ENCODE measurements at places on chromosomes 1 and 21.
A peak's percentile ranks its signal among the peaks of the same experiment; 100 is the strongest.

DNA sequence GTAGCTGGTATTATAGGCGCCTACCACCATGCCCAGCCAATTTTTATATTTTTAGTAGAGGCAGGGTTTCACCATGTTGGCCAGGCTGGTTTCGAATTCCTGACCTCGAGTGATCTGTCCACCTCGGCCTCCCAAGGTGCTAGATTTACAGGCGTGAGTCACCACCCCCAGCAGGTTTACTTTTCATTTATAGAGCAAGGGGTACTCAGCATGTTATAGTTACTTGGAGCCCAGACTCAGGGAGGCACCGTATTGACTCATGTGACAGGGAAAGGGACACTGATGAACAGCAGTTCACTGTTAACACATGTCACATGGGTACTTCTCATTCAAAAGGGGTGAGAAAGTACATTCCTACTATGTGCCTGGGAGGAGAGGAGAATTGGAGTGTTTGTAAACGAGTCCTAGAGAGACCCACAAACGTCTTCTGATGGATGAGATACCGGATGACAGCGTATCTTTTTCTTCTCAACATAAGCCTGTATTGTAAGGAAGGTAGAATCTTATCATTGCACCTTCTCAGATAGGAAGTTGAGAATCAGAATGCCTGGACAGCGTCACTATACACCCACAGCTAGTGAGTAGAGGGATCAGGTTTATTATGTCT, 510.0 kb downstream of the USP25 start:
- no peaks in the 10 kb centered on the region for H3K27me3 ChIP-seq
- no peak for DNase-seq
- no peaks in the 10 kb centered on the region for H3K4me1 ChIP-seq
- no peak overlapping the region for H3K27ac ChIP-seq
- H3K4me3 ChIP-seq, result no peak overlapping the region
- H3K36me3 ChIP-seq, result no peaks in the 10 kb centered on the region

DNA sequence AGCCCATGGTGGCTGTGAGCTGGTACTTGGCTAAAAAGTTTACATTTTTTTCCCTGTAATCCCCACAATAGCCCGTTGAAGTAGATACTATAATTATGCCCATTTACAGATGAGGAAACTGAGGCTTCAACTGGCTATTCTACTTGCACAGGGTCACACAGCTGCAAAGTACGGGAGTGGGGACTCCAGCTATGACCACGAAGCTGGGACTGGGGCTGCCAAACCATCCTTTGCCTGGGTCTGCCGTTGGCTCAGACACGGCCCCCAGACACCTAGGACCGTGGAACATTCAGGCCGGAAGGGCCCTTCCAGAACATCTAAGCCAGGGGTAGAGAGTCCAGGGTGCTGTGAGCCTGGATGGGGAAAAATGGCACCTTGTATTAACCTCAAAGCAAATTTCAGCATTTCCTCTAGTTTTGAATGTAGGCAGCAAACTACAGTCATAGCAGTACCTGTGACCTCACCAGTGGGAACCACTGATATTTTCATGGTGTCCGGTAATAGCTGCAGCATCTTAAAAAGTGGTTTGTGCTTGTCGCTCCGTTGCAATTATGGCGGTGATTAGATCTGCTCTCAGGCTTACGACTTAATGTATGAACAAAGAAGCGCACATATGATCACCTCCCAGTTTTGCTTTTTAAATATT, 4.3 kb downstream of the TP73 start:
- peaks cover 21% of the 10 kb centered on the region for H3K27me3 ChIP-seq
- peaks cover 15% of the 10 kb centered on the region for H3K4me1 ChIP-seq
- no peaks in the 10 kb centered on the region for H3K36me3 ChIP-seq
- no peak for DNase-seq
- H3K4me3 ChIP-seq, result no peak overlapping the region

GRCh38 chr21:45487891-45488600, 54.2 kb downstream of the SLC19A1 start:
- peaks cover 2% of the 10 kb centered on the region for H3K36me3 ChIP-seq
- no peak for DNase-seq
- no peaks in the 10 kb centered on the region for H3K4me1 ChIP-seq
- H3K27ac ChIP-seq, result no peak overlapping the region

- H3K27me3 ChIP-seq, result no peaks in the 10 kb centered on the region
- H3K4me3 ChIP-seq, result no peak overlapping the region
- DNase-seq, result no peak
- H3K27ac ChIP-seq, result peak overlapping the region; percentile 95
- H3K36me3 ChIP-seq, result no peaks in the 10 kb centered on the region
These were observed 1.2 kb upstream of the CPT2 start for GRCh38 chr1:53195246-53196016.

DNA sequence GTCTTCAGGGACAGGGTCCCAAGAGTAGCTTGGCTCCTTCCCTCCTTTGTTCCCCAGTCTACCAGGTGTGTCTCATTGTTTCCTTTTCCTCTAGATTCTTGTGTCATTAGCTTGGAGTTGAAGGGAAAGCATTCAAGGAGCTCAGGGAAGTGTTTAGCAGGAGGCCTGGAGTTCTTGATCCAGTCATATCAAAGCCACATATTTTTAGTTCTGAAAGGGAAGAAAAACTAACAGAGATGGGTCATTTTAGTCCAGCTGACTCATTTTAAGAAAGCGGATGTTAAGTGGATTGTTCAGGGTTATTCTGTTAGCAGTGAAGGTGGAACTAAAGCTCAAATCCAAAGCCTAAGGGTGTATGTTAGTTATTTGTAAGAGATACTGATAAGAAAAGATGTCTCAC, 721 bp downstream of the C1orf54 start:
- no peak for DNase-seq
- no peak overlapping the region for H3K4me3 ChIP-seq
- H3K27ac ChIP-seq, result no peak overlapping the region

DNA sequence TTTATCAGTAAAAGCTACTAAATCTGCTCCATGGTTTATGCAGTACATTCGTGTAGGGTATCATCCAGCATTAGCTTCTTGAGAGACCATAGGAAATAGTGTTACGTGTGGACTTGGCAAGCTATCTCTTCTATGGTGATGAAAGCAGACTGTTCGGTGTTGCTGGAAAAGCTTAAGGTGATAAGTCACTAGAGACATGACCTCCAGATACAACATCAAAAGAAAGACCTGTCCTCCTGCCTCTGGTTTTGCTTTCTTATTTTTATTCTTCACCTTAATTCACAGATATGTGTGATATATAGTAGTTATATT, 53.5 kb upstream of the S1PR1 start:
- H3K27me3 ChIP-seq, result no peaks in the 10 kb centered on the region
- H3K27ac ChIP-seq, result no peak overlapping the region
- no peak for DNase-seq
- H3K4me3 ChIP-seq, result no peak overlapping the region
- H3K4me1 ChIP-seq, result no peaks in the 10 kb centered on the region

- no peaks in the 10 kb centered on the region for H3K27me3 ChIP-seq
- DNase-seq, result no peak
- H3K4me3 ChIP-seq, result no peak overlapping the region
- H3K4me1 ChIP-seq, result no peaks in the 10 kb centered on the region
- H3K36me3 ChIP-seq, result no peaks in the 10 kb centered on the region
These were observed 89.4 kb downstream of the OMA1 start for GRCh38 chr1:58457023-58457635.

DNA sequence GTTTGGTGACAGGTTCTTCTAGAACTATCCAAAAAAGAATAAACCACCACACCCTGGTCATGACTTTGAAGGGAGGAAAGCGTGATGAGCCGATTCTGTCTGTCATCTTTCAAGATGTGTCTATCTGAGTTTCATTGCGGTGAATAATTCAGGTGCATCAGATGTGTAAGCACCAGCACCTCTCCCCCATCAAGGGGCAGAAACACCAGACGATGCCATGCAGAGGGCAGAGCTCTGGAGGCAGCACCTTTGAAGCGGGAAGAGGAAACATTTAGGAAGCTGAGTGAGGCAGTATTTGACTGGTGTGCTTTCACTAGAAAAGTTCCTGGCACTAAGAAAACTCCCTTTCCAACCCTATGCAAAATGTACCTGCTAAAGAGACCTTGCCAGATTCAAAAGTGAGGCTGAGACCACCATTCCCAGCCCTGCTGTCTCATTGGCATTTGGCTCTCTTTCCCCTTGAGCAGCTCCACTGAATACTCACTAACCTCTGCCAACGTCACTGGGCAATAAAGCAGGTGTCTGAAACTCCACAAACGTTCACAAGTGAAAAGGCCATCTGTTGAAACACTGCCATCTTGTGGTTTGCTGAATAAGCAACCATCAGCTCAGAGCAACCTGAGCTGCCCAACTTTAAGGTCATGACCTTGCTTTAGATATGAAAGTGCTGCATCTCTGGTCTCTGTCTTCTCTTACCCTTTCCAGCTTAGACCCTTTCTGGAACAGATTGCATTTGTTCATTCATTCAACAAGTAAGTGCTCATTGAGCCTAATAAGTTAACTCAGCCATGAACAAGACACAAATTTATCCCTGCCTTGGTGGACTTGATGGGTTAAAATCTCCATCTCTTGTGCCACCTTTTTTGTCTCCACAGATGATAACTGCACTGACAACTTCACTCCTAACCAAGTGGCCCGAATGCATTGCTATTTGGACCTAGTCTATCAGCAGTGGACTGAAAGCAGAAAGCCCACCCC, 228.6 kb downstream of the PAPPA2 start:
- no peaks in the 10 kb centered on the region for H3K36me3 ChIP-seq
- no peaks in the 10 kb centered on the region for H3K27me3 ChIP-seq
- DNase-seq, result peak; percentile 72
- no peak overlapping the region for H3K4me3 ChIP-seq
- H3K4me1 ChIP-seq, result peaks cover 11% of the 10 kb centered on the region

GRCh38 chr1:113874012-113874879, 2.7 kb upstream of the PTPN22 start:
- no peaks in the 10 kb centered on the region for H3K27me3 ChIP-seq
- no peak overlapping the region for H3K4me3 ChIP-seq
- peak; percentile 59 for DNase-seq
- peak overlapping the region; percentile 1 for H3K27ac ChIP-seq
- peaks cover 43% of the 10 kb centered on the region for H3K4me1 ChIP-seq

GRCh38 chr1:161198897-161199431, at the start of gene ADAMTS4:
Gene ADAMTS4, minus strand, starts transcription at chr1:161199054. Its CDS starts 427 bp downstream, at chr1:161198627.
- no peaks in the 10 kb centered on the region for H3K27me3 ChIP-seq
- DNase-seq, result peak; percentile 54
- peaks cover 24% of the 10 kb centered on the region for H3K4me1 ChIP-seq
- no peak within 1 kb of the TSS for H3K4me3 ChIP-seq
- H3K27ac ChIP-seq, result peak within 1 kb of the TSS; percentile 91

- no peak overlapping the region for H3K4me3 ChIP-seq
- H3K36me3 ChIP-seq, result no peaks in the 10 kb centered on the region
- DNase-seq, result no peak
- no peak overlapping the region for H3K27ac ChIP-seq
- no peaks in the 10 kb centered on the region for H3K27me3 ChIP-seq
These were observed 77.8 kb upstream of the CD55 start for GRCh38 chr1:207243442-207244408.

DNA sequence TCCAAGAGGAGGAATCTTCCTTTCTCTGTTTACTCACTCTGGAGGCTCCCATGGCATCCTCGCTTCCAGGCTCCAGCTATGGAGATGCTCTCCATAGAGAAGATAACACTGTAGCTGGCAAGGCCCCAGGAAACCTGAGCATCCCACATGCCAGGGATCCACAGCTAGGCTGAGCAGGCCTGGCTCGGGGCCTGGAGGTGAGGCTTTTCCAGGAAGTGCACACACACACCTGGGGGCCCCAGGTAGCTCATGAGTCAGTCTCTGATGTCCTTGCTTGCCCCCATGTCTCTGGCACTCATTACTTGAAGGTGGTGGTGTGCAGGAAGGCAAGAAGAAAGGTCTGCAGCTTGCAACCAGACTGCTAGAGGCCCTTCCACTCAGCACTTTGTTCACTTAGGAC, 5.5 kb upstream of the LCE5A start:
- H3K4me3 ChIP-seq, result no peak overlapping the region
- no peak for DNase-seq
- H3K27ac ChIP-seq, result no peak overlapping the region
- H3K27me3 ChIP-seq, result no peaks in the 10 kb centered on the region
- no peaks in the 10 kb centered on the region for H3K36me3 ChIP-seq

GRCh38 chr1:193629875-193630274, 443.5 kb upstream of the B3GALT2 start:
- H3K4me1 ChIP-seq, result peaks cover 4% of the 10 kb centered on the region
- no peak for DNase-seq
- H3K4me3 ChIP-seq, result no peak overlapping the region
- H3K27me3 ChIP-seq, result no peaks in the 10 kb centered on the region
- no peaks in the 10 kb centered on the region for H3K36me3 ChIP-seq

- H3K36me3 ChIP-seq, result no peaks in the 10 kb centered on the region
- H3K27me3 ChIP-seq, result no peaks in the 10 kb centered on the region
- H3K4me1 ChIP-seq, result no peaks in the 10 kb centered on the region
- no peak for DNase-seq
These were observed 91.9 kb upstream of the KCNK2 start for GRCh38 chr1:214990619-214991018.

DNA sequence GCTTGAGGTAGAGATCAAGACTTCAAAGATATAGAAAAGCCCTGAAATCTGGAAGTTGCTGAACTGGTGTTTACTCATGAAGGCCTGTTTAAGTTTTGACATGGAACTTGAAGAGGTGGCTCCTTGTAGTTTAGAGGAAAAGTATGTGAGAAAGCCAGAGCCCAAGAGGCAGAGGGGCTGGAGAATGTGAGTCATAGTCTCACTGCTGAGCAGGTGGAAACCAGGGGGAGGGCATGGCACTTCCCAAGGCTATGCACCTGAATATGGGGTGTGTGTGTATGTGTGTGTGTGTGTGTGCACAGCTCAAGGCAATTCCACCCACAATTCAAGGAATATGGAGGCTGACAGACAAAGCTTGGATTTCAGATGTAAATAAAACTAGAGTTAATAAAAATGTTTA, 46.8 kb upstream of the C1orf198 start:
- no peak for DNase-seq
- no peaks in the 10 kb centered on the region for H3K27me3 ChIP-seq
- H3K4me3 ChIP-seq, result no peak overlapping the region
- H3K36me3 ChIP-seq, result peaks cover 10% of the 10 kb centered on the region
- H3K4me1 ChIP-seq, result no peaks in the 10 kb centered on the region
- H3K27ac ChIP-seq, result no peak overlapping the region

- DNase-seq, result no peak
- H3K27ac ChIP-seq, result no peak overlapping the region
- H3K27me3 ChIP-seq, result no peaks in the 10 kb centered on the region
- H3K4me3 ChIP-seq, result no peak overlapping the region
- no peaks in the 10 kb centered on the region for H3K36me3 ChIP-seq
- H3K4me1 ChIP-seq, result peaks cover 4% of the 10 kb centered on the region
These were observed 12.6 kb upstream of the HMCN1 start for GRCh38 chr1:185721553-185721952.
